ENCODE measurements at places on chromosomes 5 and 9.

- DNase-seq: no peak
These were observed 12.7 kb upstream of the TRIM32 start for GRCh38 chr9:116674210-116674980.

DNA sequence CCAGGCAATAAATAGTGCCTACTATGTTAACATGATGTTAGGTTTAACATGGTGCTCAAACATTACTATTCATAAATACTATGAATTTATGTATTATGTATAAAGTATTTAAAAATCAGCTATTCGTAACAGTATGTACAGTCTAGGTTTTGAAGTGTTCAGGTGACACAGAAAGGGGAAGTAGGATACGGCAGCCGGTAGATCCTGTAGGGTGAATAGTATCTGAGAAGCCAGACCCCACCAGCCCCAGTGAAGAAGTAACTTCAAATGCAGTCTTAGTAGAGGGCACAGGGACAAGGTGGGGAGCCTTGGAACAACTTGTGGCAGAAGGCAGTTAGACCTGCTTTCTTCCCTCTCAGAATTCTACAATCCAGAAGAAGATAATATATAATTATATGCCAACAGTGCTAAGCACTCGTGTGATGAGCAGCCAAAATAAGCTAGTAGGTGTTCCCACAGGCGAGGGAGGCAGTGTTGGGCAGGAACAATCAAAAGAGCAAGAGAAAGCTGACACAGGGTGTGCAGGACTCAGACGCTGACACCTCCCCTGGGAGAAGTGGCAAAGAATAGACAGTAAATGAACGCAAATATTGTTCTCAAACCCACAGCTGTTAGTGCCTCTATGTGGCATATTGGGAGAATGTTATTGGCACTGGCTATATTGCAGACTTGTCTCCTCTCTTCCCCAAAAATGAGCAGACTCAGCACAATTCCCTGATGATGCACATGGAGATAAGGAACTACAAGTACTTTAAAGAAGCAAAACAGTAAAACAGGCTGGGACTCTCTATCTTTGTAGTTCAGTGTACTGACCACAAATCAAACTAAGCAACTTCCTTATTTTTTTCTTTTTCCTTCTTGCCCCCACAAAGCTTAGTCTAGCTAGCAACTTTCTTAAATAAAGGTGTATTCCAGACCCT is 4.6 kb downstream of the ZNF367 start:
- no peak for DNase-seq

DNA sequence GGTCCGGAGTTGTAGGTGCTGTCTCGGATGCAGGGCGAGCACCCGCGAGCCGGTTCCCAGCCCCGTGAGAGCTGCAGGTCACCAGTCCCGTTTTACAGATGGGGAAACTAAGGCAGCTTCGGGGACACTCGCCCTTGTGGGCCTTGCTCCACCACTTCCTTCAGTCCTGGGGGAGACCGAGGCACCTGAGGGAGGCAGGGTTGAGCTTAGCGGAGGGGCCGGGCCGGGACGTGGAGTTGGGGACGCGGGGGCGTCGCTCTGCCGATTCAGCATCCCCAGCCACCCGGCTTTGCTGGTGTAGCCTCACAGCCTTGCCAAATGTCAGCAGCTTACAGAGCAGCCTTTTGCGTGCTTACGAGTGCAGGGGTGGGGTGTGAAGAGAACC is 530 bp downstream of the BBLN start:
- DNase-seq: peak; percentile 42

- no peak for DNase-seq
These were observed 82.2 kb upstream of the NFIB start for GRCh38 chr9:14396171-14396570.

- DNase-seq: no peak
These were observed 1.6 kb downstream of the REEP2 start for GRCh38 chr5:138440159-138441073.

DNA sequence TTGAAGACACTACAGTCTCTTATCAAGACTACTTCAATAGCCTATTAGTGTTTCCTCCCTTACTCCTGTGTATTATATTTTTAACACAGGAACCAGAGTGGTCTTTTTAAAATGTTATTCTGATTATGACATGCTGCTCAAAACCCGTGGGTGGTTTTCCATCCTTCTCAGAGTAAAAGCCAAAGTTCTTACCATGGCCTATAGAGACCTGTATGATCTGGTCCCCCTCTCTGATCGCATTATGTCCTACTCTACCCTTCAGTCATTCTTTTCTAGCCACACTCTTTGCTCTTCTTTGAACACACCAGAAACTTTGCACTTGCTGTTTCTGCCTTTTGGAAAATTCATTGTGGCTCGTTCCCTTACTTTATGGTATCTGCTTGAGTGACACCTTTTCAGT is 13.8 kb downstream of the RECK start:
- no peak for DNase-seq

DNA sequence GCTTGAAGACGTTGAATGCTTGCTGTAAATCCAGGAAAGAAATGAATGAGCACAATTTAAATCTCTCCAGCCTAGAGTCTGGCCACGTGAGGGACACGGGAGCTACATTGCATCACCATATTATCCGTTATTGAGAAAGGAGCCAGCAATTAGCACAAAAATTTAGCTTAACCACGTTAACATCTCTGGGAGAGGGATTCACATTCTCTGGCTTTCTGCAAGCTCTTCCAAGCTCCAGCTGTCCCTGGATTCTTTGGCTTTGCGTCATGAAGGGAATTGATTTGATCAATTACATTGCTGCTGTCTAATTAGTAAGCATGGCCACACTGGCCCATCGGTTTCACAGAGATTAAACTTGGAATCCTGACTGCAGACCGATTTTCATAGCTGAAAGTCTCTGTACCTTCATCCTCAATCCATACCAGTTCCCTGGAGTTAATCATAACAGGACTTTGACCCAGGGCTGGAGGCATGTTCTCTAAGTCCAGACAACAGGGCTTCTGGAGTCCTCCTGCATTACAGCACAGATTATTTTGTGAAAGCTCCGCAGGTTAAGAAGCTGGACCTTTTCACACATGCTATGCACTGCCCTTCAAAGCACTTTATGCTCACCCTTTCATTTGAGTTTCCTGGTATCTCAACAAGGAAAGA is 31.6 kb downstream of the ADRA1B start:
- no peak for DNase-seq

- no peak for DNase-seq
These were observed 16.6 kb downstream of the TUT7 start for GRCh38 chr9:86337469-86338108.

- DNase-seq: no peak
These were observed 385.6 kb downstream of the MLLT3 start for GRCh38 chr9:20236676-20237075.

- no peak for DNase-seq
These were observed 281.3 kb upstream of the IRX4 start for GRCh38 chr5:2163940-2164490.

DNA sequence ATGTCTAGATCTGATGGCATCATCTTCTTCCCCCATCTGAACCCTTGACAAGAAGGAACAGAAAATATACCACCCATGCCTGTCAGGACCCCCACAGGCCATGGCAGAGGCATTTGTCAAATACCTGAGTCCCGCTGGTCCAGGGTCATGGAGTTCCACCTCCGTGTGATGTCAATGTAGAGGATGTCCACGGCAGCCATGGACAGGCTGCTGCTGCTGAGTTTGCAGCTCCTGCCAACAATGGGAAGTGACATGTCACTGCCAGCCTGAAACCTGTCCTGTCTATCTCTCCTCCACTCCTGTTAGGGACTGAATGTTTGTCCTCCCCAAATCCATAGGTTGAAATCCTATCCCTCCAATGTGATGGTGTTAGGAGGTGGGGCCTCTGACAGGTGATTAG is 208.8 kb downstream of the DAB2IP start:
- no peak for DNase-seq

- DNase-seq: no peak
These were observed 149.3 kb upstream of the PPP1R26 start for GRCh38 chr9:135330307-135330631.

DNA sequence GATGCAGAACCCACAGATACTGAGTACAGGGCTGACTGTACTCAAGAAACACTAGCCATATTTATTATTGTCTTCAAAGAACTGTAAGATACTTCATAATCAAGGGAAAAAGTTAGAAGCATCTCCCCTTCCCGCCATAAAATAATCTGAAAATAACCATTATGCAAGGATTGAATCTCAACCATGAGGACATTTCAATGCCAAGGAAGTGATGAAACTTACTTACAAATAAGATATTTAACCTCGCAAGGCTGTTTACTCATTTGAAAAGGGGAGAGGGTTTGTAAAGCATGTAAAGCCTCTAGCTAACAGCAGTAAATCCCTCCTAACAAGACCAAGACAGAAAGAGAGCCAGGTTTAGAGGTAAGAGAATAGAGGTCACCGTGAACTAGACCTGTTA is 6.3 kb downstream of the MYO10 start:
- no peak for DNase-seq

GRCh38 chr5:132883261-132883834 is 9.9 kb downstream of the LEAP2 start:
- DNase-seq: no peak

GRCh38 chr5:33319151-33319550 is 121.6 kb upstream of the TARS1 start:
- DNase-seq: no peak

DNA sequence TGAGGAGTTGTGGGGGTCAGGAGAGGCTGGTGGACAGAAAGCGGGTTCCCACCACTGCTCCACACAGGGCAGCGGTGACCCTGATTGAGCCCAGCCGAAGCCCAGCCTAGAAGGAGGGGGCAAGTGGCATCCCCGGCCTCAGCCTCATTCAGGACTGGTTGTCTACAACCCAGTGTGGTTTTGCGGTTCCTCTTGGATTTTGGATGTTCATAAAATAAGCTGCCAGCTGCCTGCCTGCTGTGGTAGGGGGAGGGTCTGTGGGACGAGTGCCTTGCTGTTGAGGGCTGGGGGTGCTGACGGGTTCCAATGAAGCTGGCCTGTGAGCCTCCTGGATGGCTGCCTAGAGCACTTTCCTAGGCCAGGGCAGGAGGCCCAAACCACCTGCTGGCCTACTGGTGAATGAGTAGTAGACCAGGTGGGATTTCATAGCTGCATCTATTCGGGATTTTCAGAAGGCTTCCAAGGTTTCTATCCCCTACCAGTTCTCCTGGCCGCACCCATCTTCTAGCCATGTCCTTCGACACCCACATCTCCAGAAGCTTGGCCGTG is 102.4 kb downstream of the NDFIP1 start:
- no peak for DNase-seq

DNA sequence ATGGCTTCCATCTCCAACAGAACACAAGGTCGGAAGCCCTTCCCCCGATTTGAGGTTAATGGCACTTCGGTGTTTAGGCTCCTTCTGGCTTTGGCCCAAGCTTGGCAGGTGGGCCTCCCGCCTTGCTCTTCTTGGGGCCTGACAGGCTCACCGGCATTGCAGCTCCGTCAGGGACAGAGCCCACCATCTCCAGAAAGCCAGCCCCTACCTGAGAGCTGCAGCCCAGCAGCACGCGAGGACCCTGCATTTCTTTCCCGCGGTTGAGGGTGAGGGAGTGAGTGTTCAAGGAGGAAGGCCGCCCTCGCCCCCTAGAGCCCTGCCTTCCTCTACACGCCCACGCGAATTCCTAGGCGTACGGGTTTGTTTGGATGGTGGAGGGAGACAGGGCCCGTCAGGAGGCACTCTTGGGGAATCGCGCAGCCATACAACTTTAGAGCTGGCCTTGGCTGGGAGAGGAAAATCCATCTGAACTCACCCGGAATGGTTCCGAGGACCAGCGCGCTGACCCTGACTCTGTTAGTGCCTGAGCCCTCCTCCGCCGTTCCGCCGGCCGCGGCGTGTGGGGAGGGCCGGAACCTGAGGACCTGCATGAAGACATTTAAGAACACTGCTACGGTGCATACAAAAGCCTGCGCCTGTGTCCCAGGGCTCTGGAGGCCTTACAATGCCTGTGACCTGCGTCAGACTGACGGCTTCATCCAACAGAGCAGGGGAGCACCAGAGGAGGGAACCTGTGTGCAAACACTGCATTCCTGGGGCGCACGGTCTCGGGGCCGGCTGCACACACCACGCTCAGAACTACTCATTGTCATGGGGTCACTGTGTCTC is 73.8 kb downstream of the MRPL36 start:
- DNase-seq: no peak

DNA sequence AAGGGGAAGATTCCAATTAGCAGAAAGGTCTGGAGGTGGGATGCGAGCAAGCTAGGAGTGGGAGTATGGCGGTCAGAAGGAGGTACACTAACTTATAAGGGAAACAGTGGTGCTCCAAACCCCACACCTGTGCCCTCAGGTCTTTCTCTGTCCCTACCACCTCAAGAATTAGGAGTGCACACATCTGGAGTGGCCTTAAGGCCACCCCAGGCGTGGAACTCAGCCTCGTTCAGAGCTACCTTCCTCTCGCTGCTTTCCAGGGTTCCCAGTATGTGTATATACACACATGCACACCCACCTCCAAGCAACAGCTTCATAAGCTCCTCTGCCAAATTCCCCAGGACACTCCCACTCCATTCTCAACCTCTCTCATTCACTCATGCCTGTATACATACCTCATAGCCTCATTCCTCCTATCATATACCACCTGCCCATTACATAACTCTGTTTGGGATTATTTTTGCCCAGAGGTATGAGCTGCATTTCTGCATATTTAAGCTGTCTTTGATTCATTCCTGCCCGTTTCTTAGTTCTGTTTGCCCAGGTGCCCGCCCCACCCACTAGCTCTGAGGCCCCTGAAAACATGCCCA is 118.7 kb downstream of the PSD2 start:
- no peak for DNase-seq

DNA sequence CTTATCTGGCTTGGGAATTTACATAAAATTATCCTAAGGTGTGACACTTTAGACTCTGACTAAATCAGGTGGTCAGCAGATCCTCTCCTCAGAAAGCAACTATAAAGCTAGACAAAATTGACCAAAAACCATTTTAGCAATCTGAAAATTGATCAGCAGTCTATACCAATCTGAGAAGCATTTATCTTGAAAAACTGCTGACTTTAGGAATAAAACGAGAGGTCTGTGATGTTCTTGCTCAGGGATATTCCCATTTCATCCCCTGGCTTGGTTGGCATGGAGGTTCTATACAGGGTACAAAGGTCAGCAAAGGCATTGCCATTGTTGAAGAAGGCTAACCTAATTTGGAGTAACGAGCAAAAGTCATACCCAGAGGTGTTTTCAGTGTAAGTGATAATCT is 11.7 kb downstream of the SPINK5 start:
- no peak for DNase-seq

DNA sequence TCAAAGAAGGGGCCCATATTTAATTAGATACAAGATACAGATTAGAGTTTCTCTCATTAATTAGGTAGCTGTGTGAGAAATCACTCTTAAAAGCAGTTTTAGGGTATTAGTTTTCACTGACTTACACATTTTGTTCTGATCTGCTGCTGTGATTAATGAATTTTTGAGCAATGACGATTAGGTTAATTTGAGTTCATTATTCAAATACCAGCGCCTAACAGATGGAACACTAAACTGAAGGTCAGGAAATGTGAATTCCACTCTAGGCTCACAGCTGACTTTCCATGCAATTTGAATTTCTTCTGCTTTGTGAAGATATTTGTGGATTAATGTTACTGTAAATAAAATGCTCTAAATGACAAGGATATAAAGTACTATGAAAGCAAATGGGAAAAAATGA is 380.6 kb downstream of the ADGRV1 start:
- DNase-seq: no peak
